CD8-positive, alpha-beta memory T cell (primary cell): ENCODE measurements at places on chromosomes 11 and 22. TPM values are rescaled to one million over a fixed set of nuclear protein-coding genes. Genes with fewer than 3 reads are reported as not detected.

Gene OR52H1
- total RNA-seq = not detected

DNA sequence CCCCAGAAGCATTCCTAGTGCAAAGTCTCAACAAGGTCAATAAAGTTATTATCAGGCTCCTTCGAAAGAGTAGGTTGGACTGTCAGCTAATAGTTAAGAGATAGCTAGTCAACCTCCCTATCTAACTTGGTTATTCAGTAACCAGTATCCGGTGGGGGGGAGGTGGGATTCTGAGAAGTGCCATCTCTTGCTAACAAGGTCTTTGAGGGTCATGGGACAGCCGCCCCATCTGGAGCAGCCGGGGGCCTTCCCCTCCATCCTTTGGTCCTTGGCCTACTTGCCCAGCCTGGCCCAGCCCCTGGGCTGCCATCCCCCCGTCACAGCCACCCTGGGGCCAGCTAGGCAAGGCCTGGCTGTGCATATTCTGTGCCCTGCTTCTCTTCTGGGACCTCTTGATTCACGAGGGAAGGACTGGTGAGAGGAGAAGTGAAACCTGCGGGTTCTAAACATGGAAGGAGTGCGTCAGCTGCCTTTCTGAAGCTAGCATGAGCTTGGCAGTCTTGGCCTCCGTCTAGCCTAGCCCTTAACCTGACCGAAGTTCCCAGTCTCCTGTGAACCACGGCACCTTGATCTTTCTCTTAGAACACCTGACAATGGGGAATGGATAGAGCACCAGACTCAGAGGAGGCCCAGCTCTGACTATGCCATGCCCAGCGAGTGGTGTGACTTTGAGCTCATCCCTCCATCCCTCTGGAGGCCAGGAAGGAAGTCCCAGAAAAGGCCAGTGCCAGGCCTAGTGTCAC is 9.3 kb downstream of the SLC37A2 start:
- no peaks in the 10 kb centered on the region for H3K27me3 ChIP-seq
- no peaks in the 10 kb centered on the region for H3K4me1 ChIP-seq
- DNase-seq = no peak

DNA sequence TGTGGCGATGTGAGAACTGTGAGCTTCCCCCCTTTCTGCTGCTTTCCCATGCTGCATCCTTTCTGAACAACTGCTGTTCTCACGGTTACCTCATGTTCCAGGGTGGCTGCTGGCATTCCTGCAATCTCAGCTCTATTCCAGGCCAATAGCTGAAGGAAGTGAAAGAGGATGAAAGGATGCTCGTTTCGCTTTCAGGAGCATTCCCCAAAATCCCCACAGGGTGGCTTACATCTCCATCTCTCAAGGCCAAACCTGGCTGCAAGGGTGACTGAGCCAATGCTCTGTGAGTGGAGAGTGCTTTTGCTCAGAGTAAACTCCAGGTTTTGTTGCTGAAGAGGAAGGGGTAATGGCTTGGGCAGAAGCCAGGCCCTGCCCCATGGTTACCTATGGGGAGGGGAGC is 848.2 kb downstream of the BRD1 start:
- no peaks in the 10 kb centered on the region for H3K27me3 ChIP-seq
- H3K4me1 ChIP-seq = no peaks in the 10 kb centered on the region
- H3K36me3 ChIP-seq = no peaks in the 10 kb centered on the region

DNA sequence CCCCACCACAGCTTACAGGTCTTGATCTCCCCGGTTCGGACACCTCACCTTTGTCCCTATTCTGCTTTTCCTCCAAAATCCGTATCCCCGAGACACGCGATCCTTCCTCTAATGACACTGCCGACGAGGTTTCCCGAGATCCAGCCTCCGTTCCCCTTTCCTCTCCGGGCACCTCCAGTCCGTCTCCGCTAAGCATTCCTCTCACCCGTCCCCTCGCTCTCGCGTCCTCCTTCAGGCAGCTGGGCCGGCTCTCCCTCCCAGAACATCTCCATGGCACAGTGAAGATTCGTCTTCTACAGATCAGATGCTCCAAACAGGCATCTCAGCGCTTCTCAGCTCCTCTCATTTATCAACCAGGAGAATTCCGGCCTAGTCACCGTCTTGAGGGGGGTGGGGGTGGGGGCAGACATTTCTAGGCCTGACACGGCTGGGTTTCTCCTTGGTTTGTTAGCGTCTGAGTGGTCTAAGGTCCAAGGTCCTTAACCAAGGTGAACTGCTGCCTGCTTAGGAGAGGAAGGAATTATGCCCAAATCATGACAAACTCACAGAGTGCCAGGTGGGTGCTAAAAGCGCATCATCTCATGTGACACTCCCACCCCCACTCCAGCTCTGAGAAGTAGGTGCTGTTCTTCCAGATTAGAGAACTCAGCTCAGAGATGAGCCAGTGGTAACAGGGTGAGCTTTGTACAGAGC is at the start of gene SPTBN2:
TSS of gene SPTBN2 (minus strand) at position 524 of the 693 bp plus-strand sequence. CDS start 7,976 bp downstream, outside the sequence.
- H3K4me3 ChIP-seq = no peak within 1 kb of the TSS
- peaks cover 35% of the 10 kb centered on the region for H3K27me3 ChIP-seq
- no peak within 1 kb of the TSS for H3K27ac ChIP-seq
- no peak for DNase-seq
